ENCODE measurements at places on chromosomes 16 and 17.

DNA sequence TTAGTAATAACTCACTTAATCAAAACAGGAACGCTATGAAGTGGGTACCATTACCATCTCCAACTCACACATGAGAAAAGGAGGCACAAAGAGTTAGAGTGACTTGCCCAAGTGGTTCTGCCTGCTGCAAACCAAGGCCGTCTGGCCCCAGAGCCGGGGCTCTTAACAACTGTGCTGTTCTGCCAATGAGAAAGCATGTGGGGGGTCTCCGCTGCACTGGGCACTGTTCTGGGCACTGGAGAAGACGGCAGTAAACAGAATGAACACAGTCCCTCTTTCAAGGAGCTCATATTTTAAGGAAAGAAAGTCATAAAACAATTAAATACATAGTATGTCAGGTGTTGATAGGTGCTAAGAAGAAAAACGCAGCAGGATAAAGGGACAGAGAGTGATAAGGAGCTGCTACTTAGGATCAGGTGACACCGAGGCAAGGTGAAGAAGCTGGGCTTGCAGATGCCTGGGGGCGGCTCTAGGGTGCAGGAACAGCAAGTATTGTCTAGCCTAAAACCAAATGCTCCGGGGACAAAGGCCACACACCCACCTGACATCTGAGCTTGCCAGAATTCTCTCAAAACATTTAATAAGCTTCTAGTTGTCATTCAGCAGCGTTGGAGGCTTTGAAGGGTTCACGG is 6.5 kb downstream of the STX8 start:
- no peak for DNase-seq

- DNase-seq: no peak
Measured at GRCh38 chr16:54954220-54954619, 23.6 kb downstream of the IRX5 start.

GRCh38 chr16:59701963-59702930 is 968.1 kb upstream of the GOT2 start:
- DNase-seq: no peak

DNA sequence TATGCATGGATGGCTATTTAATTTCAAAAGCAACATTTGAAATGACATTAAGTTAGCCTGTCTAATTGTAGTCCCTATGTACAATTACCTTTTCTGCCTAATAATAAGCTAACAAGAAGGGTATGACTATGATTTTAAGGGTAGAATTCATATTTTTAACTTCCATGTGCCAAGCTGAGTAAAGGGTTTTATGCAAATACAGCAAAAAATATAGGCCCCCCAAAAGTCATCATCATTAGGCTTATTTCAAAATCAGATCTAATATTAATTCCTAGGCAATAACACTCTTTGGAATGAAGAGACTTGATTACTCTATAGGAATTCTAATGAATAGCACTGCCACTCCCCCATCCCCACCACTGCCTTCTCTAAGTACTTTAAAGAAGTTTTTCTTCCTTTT is 155.9 kb upstream of the DYNLRB2 start:
- no peak for DNase-seq

DNA sequence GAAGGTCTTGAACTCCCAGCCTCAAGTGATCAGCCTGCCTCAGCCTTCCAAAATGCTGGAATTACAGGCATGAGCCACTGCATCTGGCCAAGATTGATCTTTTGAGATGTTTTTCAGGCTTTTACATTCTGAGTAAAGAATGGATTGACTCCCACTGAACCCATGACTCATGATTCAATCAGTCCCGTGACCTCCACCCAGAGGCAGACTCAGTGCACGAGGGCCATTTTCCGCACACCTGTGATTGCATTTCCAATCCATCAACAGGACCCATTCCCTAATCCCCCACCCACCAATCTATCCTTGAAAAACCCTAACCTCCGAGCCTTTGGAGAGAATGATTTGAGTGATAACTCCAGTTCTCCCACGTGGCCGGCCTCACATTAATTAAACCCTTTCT is 40.4 kb upstream of the PRKCB start:
- no peak for DNase-seq

DNA sequence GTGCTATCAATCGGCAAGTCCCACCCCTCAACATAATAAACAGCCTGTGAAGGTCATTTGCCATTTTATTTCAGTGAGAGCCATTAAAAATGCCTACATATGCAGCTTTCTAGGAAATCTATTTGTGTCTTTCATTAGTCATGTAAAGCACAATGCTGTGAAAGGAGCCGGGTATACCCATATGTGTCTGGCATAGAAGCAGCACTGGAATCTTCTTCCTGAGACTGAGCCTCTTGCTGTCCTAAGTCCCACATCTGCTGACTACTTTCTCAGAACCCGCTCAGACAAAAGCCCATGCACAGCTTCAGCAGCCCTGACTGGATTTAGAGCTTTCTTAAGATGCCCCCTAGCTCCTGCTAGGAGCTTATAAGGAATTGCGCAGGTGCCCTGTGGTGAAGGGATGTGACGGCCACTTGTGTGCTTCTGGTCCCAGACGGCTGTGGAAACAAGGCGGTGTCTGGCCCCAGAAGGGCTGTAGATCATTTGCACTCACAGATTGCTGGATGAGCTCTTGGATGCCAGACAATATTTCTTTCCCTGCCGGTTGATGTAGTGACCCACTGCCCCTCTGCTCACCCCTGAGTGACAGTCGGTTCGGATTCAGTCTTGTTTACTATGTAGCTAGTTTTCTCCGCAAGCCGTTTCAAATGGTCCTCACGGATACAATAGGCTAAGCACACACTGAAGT is 172.2 kb downstream of the ANKFN1 start:
- no peak for DNase-seq

DNA sequence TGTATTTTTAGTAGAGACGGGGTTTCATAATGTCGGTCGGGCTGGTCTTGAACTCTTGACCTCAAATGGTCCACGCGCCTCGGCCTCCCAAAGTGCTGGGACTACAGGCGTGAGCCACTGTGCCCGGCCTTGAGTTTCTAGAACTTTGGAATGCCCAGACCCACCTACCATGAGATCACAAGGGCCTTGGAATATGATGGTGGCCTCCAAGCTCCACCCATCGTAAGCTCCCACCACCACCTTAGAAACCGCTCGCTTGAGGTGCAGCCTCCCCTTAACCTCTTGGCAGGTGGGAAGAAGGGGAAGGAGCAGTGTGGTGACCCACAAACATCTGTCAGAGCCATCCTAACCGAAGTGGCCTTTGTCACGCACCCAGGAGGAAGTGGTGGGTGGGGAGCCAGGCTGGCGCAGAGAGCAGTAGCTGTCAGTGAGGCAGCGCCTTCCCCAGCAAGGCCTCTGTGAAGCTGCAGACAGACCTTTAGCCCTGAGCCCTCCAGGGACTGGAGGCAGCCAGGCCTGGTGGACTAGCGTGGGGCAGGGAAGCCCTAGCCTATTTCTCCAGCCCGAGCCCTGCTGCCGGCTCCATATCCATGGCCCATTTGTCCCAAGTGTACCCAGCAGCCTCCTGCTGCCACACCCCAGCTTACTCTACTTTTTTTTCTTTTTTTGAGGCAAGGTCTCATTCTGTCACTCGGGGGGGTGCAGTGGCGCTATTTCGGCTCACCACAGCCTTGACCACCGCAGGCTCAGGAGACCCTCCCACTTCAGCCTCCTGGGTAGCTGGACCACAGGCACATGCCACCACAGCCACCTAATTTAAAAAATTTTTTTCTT is 13.1 kb upstream of the SEPHS2 start:
- DNase-seq: no peak
